Urothelium cell line (cell line): ENCODE measurements at places on chromosomes 16 and 17.

- DNase-seq: no peak
These were observed 16.0 kb downstream of the MPRIP start for GRCh38 chr17:17058304-17058703.

DNA sequence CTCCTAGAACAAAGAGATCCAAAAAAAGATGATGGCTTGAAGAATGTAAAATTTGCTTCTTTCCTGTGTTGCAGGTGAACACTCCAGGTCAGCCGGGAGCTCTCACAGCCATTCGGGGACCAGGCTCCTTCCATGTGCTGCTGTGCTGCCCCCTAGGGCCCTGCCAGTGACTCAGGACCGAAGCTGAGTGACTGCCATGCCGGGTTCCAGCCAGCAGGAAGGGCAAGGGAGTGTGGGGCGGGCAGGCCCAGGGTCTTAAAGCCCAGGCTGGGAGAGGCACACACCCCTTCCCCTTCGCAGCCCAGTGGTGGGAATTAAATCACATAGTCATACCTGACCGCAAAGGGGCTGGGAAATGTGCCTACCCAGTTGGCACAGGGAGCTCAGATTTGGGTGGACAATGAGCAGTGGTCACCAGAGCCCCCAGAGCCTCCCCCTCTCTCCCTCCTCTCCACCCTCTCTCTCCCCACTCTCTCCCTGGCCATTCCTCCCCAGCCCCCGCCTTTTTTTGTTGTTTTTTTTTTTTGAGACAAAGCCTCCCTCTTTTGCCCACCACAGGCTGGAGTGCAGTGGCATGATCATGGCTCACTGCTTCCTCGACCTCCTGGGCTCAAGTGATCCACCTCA lies 11.5 kb downstream of the EPOP start:
- DNase-seq: peak; percentile 88

DNA sequence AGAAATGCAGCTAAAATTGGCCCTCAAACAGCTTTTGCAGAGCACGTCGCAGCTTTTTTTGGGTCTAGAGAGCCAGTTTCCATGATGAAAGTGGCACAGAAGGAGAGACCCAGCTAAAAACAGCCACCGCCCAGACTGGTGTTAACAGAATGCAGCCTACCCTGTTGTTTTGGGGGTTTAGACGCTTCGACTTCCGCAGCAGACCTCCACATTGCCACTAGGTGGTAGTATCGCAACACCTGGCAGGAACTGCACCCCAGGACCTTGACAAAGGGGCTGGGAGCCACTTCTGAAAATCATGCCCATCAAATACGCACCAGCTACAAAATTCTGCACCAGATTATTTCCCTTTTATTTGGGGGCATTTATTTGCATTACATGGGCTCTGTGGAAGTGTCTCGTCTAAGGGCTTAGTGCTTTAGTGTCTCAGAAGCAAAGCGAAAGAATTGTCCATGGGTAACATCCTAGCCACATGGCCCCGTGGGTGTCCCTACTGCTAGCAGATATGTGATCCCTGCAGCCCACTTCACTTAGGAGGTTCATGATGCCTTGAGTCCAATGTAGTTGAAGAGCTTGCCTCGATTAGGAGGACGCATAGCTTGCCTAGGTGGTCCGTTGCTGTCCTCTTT lies 167.1 kb downstream of the HAPSTR1 start:
- peak; percentile 51 for DNase-seq

DNA sequence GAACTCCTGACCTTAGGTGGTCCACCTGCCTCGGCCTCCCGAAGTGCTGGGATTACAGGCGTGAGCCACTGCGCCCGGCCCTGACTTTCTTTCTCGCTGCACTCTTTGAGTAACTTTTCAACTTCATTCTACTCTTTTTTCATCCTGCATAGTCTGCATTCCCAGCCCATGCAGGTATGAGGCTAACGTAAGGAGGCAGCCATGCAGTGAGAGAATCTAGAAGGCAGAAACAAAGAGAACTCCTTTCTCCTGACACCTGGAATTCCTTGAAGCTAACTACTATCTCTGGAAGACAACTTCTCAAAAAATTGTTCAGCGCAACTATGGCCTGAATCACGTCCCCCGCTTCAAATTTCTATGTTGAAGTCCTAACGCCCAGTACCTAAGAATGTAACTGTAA lies 152.0 kb downstream of the SLC39A11 start:
- no peak for DNase-seq

DNA sequence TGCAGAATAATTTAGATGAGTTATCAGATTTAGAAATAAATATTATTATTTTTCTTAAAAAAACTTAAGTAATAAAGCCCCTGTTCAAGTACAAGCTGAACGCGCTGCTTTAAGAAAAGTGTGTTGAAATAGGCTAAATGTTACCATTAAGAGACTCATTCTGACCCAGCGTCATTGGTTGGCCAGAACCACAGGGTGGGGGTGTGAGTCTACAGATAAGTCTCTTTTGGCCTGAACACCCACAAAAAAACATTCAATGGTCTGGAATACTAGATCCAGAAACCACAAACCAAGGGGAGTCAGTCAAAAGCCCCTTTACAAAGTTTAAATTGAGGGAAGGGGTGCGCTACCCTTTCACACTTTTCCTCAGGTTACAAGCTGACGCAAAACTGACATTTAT lies 776.1 kb downstream of the KCNJ2 start:
- DNase-seq: no peak

DNA sequence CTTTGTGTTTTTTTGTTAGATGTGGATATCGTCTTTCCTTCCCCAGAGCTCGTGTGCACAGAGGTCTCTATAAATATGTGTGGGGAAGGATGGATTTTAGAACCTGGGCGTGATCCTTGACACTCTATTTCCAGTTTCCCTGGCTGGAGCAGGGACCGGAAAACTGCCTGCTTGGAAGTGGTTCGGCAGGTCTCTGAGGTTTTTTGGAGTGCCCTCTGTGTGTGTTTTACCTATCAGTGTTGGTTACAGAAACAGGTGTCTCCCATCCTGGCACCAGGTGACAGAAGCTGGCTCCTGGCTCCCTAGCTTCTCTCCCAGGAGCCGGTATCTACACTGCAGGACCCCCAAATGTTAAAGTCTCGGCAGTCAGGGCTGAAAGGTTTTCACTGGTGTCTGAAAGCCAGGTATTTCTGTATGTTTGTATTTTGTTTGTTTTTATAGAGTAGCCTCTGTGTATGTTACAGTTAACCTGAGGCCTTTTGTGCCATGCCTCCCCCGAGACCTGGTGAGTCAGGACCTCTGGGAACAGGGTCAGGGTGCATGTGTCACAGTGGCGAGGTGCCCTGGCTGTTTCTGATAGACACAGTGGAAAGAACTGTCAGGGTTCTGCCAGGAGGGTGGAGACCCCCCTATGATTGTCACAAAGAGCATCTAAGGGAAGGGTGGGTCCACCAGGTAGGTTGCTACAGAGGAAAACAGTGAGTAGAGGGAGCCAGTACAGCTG lies 31.3 kb downstream of the ZC3H18 start:
- DNase-seq: no peak

DNA sequence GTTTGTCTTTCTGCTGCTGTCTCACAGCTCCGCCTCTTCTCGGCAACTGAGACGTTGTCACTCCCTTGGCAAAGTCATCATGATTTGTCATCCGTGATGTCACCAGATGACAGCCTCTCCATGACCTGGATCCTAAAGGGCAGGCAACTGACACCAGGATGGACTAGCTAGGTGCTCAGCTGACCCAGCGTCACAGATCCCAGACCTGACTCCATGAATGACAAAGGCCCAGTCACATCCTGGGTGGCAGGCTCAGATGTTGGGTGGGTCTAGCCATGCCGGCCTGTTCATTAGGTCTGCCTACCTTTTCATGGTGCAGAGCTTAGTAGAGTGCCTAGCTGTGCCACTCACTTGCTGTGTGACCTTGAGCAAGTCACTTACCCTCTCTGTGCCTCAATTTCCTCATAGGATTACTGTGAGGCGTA lies 3.8 kb upstream of the TMEM238L start:
- DNase-seq: no peak

GRCh38 chr16:80664226-80664625 lies 123.4 kb downstream of the DYNLRB2 start:
- no peak for DNase-seq

DNA sequence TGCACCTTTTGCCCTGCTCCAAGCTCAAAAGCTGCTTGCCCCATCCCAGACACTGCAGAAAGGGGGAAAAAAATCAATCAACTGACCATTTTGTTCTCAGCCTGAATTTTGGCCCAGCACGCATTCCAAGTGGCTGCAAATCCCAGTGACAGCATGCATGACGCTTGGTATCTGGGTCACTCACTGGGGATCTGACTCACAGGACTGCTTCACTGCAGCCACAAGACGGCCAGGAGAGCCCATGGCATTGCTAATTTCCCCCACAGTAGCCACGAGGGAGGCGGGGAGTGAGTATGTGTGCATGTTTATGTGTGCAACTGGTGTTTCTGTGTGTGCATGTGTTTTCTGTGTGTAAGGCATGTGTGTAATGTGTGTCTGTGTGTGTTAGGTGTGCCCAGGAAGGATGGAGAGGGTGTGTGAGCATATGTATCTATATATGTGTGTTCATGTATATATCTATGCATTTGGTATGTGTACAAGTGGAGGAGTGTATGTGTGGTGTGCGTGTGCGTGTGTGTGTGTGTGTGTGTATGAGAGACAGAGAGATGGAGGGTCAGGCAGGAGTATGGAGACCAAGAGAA lies 33.8 kb downstream of the SDK2 start:
- no peak for DNase-seq

- DNase-seq: no peak
These were observed 282.2 kb downstream of the MAF start for GRCh38 chr16:79318143-79318899.

GRCh38 chr17:66524877-66525276 lies 222.5 kb downstream of the PRKCA start:
- DNase-seq: no peak

GRCh38 chr17:74749279-74750038 lies 1.0 kb downstream of the NHERF1 start:
- peak; percentile 54 for DNase-seq

DNA sequence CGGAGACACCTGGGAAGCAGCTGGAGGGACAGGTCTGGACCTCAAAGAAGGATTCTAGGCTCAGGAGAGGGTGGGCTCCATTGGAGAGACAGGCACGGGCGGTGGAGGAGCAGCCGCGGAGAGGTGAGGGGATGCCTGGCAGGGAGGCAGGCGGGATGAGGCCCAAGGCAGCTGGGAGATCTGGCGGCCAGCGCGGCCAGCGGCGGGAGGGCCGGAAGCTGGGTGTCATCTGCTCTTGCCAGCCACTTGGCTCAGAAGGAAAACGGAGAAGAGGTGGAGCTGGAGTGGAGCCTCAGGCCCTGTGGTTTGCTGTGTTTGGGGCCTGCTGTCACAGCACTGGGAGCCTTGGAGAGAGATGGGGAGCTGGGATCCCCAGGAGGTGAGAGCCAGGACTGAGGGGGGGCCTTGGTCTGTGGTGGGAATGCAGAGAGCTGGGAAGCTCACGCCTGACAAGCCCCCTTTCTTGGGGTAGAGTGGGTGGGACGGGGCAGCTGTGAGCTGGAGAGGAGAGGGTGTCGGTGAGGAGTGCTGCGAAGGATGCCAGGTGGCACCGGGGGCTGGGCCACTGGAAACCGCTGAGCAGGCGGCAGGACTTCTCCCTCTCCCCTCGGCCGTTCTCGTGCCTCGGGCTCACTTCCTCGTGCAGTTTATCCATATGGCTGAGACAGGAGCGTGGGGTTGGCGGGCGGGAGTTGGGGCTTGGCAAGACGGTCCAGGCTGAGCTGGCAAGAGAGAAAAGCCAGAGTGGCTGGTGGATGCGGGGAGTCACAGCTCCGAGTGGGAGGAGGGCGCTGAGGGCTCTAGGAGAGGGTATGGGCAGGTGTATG lies 8.0 kb downstream of the TBC1D24 start:
- DNase-seq: no peak

DNA sequence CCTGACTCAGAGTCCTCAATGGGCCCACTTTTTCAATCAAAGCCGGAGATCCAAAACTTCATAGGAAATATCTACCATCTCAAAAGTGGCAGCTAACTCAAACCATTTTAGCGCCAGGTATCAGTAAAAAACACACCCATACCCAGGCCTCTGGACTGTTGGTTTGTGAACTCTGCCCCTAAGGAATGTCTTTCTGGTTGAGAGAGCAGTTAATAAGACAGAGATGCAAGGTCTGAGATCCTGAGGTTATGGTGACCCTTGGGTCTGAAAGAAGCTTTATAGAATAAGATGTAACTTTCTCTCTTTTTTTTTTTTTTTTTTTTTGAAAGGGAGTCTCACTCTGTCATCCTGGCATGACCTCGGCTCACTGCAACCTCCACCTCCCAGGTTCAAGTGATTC lies 350.5 kb downstream of the SOX9 start:
- no peak for DNase-seq

DNA sequence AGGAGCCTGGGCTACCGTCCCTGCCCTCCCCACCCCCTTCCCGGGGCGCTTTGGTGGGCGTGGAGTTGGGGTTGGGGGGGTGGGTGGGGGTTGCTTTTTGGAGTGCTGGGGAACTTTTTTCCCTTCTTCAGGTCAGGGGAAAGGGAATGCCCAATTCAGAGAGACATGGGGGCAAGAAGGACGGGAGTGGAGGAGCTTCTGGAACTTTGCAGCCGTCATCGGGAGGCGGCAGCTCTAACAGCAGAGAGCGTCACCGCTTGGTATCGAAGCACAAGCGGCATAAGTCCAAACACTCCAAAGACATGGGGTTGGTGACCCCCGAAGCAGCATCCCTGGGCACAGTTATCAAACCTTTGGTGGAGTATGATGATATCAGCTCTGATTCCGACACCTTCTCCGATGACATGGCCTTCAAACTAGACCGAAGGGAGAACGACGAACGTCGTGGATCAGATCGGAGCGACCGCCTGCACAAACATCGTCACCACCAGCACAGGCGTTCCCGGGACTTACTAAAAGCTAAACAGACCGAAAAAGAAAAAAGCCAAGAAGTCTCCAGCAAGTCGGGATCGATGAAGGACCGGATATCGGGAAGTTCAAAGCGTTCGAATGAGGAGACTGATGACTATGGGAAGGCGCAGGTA lies 762 bp downstream of the CDK12 start:
- DNase-seq: no peak

DNA sequence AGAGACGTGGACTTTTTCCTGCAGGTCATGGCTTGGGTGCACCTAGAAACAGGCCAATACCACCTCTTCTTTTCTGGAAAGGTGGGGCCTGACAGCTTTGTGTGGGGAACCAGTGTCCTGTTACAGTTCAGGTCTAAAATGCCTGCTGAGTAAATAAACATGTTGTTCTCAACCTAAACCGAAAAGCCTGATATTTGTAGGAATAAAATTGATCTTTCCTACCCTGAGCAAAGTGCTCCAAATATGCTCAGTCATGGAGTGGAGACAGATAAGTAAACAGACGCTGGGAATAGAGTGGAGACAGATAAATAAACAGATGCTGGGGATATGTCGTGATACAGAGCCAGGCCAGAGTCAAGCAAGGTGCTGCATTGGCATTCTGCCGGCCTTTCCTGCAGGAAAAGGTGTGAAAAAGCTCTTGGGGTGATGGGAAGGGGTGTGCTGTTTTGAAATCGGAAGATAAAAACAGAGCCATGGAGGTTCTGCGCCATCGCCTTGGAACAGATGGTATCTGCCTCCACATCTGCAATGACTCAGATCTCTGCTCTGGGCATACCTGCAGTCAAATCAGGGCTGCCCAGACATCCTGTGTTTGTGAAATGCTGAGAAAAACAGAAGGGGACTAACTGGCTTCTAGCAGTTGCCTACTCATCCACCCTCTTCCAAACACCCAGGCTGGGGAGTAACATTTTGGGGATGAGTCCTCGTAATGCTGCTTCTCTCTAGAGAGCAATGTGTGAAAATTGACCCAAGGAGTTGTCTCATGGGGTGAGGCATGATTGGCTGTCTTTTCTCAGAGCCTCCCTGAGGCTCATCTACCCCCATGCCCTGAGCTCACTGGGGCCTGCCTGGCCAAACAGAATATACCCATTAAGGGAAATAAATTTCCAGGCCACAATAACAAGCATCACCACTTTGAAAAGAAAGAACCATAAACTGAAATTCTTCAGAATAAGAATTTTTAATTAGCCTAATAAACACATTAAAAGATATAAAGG lies 16.8 kb upstream of the TRPV2 start:
- no peak for DNase-seq

GRCh38 chr16:11123666-11124065 lies 132.3 kb downstream of the SOCS1 start:
- no peak for DNase-seq
